ENCODE measurements at places on chromosomes 16 and 17. TPM values are rescaled to one million over a fixed set of nuclear protein-coding genes. Genes with fewer than 3 reads are reported as not detected.

The ARHGAP27 gene
- 10.5 TPM for total RNA-seq

The CCDC144A gene
- 1.3 TPM for total RNA-seq

The C16orf92 gene
- not detected for total RNA-seq

The KRTAP2-2 gene
- not detected for total RNA-seq

The METRNL gene
- 32.8 TPM for total RNA-seq

The ADAP2 gene
- total RNA-seq, result 3.5 TPM

The ATP1B2 gene
- 0.45 TPM for total RNA-seq

The RNF222 gene
- not detected for total RNA-seq

The CCL2 gene
- 8.8 TPM for total RNA-seq

The CHST4 gene
- 0.08 TPM for total RNA-seq

The CCDC78 gene
- 8.3 TPM for total RNA-seq

The NOTUM gene
- total RNA-seq, result 0.53 TPM

The EPOP gene
- 11.1 TPM for total RNA-seq

The TNFRSF17 gene
- not detected for total RNA-seq

The MTSS2 gene
- 91.6 TPM for total RNA-seq

The PRDM7 gene
- not detected for total RNA-seq

The ARL4D gene
- total RNA-seq, result 29.9 TPM

The AKTIP gene
- total RNA-seq, result 23.8 TPM

The NKD1 gene
- total RNA-seq, result 0.15 TPM

The CAMTA2 gene
- 34.3 TPM for total RNA-seq

The TBC1D3C gene
- not detected for total RNA-seq

The TEKT5 gene
- not detected for total RNA-seq

The TSR1 gene
- total RNA-seq, result 57.4 TPM

The GRN gene
- 205 TPM for total RNA-seq

The RPL27 gene
- total RNA-seq, result 2,842 TPM

The HBQ1 gene
- 8.2 TPM for total RNA-seq

The PIPOX gene
- 0.26 TPM for total RNA-seq

The CORO7 gene
- 15.7 TPM for total RNA-seq

The KRT27 gene
- total RNA-seq, result not detected

The ZNF385C gene
- 0.15 TPM for total RNA-seq

The BAIAP3 gene
- total RNA-seq, result 0.49 TPM

The TSPAN10 gene
- 4.7 TPM for total RNA-seq

The AIPL1 gene
- not detected for total RNA-seq

The LRRC36 gene
- not detected for total RNA-seq

The RPGRIP1L gene
- 10.5 TPM for total RNA-seq

The KRT28 gene
- total RNA-seq, result not detected

The TNFRSF13B gene
- not detected for total RNA-seq

The SPATA2L gene
- total RNA-seq, result 14.3 TPM

The ADAD2 gene
- not detected for total RNA-seq

The CDRT4 gene
- total RNA-seq, result 0.32 TPM

The SYT17 gene
- 9.7 TPM for total RNA-seq

The ENDOV gene
- 50.6 TPM for total RNA-seq

The TMEM204 gene
- not detected for total RNA-seq

The RCVRN gene
- not detected for total RNA-seq

The KRTAP29-1 gene
- total RNA-seq, result not detected

The CRYM gene
- 2.1 TPM for total RNA-seq

The TBC1D3E gene
- total RNA-seq, result not detected

The KRT32 gene
- 0.07 TPM for total RNA-seq

The KCNJ16 gene
- total RNA-seq, result 0.21 TPM

The RNF43 gene
- total RNA-seq, result 0.23 TPM

The STAT5A gene
- 6.1 TPM for total RNA-seq

The XAF1 gene
- total RNA-seq, result 0.10 TPM

The KRT23 gene
- total RNA-seq, result 0.08 TPM

The EXOC3L1 gene
- total RNA-seq, result 0.29 TPM

The KRT39 gene
- total RNA-seq, result not detected

The GCGR gene
- total RNA-seq, result 0.51 TPM

The PRSS22 gene
- total RNA-seq, result 1.5 TPM
